ENCODE measurements at places on chromosomes 3 and 15.
A peak's percentile ranks its signal among the peaks of the same experiment; 100 is the strongest.

- no peak for DNase-seq
Measured at GRCh38 chr15:79883579-79884203, 13.1 kb downstream of the MTHFS start.

DNA sequence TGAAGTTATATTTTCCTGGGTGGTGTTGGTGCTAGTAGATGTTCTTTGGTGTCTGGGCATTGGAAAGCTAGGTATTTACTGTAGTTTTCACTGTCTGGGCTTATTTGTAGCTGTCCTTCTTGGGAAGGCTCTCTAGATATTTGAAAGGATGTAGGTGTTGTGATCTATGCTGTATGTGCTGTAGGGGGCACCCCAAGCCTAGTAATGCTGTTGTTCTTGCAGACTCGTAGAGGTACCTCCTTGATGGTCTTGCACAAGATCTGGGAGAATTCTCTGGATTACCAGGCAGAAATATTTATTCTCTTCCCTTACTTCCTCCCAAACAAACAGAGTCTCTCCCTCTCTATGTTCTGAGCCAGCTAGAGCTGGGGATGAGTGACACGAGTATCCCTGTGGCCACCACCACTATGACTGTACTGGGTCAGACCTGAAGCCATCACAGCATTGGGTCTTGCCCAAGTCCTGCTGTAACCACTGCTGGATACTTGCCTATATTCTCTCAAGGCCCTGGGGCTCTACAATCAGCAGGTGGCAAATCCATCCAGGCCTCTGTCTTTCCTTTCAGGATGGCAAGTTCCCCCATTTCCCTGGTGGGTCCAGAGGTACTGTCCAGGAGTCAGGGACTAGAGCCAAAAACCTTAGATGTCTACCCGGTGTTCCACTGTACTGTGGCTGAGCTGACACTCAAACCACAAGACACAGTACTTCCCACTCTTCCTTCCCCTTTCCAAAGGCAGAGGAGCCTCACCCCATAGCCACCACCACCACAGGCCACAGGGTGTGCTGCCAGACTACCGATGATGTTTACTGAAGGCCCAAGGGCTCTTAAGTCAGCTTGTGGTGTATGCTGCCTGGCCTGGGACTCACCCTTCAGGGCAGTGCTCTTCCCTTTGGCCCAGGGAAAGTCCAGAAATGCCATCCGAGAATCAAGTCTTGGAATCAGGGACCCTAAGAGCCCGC lies 195.2 kb upstream of the DPPA4 start:
- peak; percentile 25 for DNase-seq

- DNase-seq: no peak
Measured at GRCh38 chr15:40272485-40273056, 10.3 kb downstream of the ANKRD63 start.

GRCh38 chr3:190701096-190701532 lies 161.4 kb downstream of the GMNC start:
- DNase-seq: no peak

- no peak for DNase-seq
Measured at GRCh38 chr15:56913670-56914069, 4.8 kb upstream of the TCF12 start.

DNA sequence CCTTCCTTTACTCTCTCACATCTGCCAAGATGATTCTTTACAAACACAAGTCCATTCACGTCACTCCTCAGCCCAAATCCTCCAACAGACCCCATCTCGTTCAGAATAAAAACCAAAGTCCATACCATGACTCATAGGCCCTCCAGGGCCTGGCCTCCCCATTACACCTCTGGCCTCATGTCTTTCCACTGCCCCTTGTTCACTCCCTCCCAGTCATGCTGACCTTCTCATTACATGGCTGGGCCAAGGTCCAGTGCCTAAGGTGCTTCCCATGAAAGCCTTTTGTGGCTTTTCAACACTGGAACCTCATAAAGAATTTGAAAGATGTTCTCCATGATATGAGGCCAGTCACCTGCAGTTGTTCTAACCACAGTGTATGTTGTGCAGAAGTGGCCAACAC lies 44.5 kb downstream of the NEK10 start:
- no peak for DNase-seq

- no peak for DNase-seq
Measured at GRCh38 chr15:101480613-101481380, 8.7 kb downstream of the PCSK6 start.

GRCh38 chr3:12553921-12554391 lies 2.9 kb upstream of the MKRN2 start:
- no peak for DNase-seq

DNA sequence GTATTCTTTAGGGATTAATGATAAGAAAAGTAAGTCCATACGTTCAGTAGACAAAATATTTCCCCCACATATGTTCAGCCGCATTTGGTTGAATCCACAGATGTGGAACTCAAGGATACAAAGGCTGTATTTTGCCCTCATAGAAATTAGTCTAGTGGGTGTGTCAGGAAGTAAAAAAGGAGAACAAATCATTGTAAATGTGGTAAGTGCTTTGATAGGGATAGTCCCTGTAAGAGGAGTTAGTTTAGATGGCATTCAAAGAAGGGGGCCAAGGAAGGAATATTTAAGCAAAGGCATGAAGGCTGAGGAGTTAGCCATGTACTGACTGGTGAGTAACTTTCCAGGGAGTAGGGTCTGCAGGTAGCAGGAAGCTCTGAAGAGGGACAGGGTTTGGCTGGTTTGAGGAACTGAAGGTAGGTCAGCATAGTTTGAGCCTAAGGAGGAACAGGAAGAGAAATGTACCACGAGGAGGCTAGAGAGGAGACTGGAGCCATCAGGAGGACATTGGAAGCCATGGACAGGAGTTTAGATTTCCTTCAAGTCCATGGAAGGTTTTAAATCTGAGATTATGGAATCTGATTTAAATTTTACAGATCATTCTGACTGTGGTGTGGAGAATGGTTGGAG lies 98.8 kb downstream of the MME start:
- no peak for DNase-seq

GRCh38 chr3:62670351-62670750 lies 204.9 kb downstream of the CADPS start:
- no peak for DNase-seq

DNA sequence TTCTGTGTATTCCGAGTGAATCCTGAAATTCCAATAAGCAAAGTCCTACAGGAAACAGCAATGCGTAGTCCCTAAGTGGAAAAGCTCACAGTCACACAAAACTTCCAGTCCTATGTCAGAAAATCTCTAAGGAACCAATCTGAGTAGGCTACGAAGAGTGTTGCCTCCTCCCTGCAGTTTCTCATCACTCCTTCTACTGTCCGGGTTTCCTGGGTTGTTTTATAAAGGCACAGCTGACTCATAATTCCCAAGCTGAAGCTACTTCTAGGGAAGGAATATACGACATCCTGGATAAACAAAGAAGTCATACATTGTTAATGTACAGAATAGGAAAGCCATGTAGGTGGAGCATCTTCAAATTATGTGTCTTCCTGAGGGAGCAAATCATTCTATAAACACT lies 65.7 kb upstream of the RGMA start:
- no peak for DNase-seq

DNA sequence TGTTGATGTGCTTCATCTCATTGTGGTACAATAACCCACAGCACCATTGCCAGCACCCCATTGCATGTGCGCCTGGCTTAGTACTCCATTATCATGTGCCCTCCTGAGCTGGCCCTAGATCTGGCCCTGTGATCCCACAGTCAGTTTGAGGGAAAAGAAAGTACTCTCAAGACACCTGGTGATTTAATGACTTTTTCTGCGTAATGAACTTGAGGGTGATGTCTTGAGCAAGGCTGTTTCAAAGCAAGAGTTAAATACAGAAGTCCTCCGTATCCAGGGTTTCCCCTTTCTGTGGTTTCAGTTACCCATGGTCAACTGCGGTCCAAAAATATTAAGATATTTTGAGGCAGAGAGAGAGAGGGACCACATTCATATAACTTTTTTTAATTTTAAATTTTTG lies 16.3 kb downstream of the C3orf20 start:
- no peak for DNase-seq

- DNase-seq: no peak
Measured at GRCh38 chr3:174869448-174869847, 10.3 kb downstream of the NAALADL2 start.

GRCh38 chr3:127775398-127776109 lies 46.8 kb downstream of the MGLL start:
- DNase-seq: no peak

DNA sequence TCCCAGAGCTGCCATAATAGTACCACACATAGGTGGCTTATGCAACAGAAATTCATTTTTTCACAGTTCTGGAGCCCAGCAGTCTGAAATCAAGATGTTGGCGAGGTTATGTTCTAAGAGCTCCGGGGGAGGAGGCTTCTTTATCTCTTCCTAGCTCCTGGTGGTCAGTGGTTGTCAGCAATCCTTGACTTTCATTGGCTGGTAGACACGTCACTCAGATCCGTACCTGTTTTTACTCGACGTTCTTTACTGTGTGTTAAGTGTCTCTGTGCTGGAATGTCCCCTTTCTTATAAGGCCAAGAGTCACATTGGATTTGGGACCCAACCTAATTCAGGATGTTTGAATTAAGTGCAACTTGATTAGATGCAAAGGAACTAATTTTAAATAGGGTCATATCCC lies 218.5 kb upstream of the CNTN3 start:
- DNase-seq: no peak

DNA sequence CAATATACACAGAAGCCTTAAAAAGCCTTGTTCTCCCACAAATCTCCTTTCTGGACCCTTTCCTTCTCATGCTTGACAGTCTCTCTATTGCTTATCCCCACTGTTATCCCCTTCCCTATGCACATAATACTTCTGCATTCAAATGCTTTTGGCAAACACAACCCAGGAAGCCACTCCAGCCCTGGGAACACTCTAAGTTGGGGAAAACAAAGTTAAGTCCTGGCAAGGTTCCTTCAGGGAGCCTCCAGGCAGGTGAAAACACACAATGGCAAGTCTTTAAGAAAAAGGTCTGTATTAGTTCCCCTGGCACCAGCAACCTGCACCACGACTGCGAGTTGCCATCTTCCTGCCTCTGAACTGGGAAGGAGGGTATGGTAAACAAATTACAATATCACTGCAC lies 19.7 kb upstream of the GANC start:
- no peak for DNase-seq

GRCh38 chr3:59812237-59813147 lies 762.7 kb upstream of the CFAP20DC start:
- no peak for DNase-seq

GRCh38 chr15:48796930-48797329 lies 13.9 kb downstream of the CEP152 start:
- DNase-seq: no peak

- no peak for DNase-seq
Measured at GRCh38 chr3:6732807-6733206, 128.1 kb upstream of the GRM7 start.

DNA sequence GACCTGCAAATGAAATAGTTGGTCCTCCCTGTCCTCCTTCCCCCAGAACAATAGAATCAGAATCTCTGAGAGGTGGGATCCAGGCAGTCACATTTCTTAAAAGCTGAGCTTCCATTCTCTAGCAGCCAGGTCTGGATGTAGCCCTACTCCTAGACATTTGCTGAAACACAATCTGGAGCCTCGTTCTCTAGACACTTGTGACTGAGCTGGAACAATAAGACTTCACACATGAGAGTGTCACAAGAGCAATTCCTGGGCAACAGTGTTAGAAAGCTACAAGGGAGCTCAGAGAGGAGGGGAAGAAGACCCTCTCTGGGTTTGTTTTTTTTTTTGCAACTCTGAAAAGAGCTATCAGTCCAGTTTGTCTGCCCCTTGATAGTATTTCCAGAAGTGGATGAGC lies 14.5 kb downstream of the CORO2B start:
- DNase-seq: no peak

GRCh38 chr3:23238156-23238555 lies 35.0 kb downstream of the UBE2E2 start:
- DNase-seq: no peak

DNA sequence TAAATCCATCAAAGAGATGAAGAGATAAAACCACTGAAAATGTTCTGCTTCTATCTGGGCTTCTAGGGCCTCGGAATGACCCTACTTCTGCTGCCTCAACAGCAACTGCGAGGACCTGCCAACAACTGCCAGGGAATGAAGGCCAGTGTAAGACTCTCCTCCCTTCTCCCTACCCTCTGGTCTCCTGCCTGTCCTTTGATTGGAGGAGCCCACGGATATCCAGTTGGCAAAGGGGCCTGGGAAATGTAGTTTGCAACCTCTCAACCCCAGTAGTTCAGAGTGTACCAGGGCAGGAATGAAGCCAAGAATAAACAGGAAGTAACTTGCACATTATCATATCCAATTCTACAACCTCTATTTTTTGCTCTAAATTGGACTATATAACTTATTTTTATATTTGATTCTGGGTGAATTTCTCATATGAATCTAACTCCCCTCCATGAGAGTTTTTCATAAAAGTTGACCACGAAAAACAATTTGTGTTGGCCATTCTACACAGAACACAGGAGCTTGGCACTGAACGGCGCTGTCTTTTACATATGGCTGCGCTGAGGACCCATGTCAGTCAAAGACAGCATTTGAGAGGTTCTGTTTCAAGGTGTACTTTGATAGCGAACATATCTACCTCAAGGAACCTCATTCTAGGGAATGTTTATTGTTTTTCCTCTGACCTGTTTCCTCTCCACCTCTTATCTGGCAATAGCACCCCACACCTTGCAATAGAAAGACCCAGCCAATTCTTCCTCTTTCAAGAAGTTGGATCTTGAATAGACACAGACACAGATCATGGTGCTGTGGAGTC lies 91.1 kb upstream of the RNF7 start:
- DNase-seq: no peak

GRCh38 chr3:143387425-143387824 lies 267.9 kb downstream of the CHST2 start:
- DNase-seq: no peak

- no peak for DNase-seq
Measured at GRCh38 chr3:129442486-129442885, 2.5 kb downstream of the IFT122 start.

DNA sequence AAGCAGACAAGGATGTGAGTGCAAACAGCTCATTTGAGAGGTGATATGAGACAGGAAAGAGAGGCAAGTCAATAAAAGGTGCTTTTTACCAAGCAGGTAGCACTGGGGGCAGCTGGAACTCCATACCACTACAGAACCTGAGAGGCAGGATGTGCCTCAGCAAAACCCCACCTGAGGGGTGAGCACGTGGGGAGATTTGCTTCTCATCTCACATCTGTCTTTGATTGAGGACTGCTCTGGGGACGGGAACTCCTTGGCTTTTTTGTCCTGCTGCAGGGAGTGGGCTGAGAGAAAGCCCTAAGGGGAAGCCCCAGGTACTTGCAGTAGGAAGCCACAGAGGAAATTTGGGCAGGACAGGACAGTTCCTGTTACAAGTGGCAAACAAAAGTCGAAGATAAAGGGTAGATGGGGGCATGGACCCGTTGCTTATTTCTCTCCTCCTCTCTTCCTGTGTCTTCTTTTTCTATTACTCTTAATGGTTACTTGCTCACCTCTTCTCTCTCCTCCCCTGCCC lies 27.1 kb downstream of the CFAP161 start:
- no peak for DNase-seq

DNA sequence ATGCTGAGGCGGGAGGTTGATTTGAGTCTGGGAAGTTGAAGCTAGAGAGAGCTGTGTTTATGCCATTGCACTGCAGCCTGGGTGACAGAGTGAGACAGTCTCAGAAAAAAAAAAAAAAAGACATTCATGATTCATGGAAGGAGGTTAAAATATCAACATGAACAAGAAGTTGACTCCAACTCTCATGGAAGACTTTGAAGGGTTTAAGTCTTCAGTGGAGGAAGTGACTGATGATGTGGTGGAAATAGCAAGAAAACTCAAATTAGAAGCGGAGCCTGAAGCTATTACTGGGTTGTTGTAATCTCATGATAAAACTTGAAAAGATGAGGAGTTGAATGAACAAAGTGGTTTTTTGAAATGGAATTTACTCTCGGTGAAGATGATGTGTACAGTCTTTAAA lies 491.8 kb downstream of the SQOR start:
- no peak for DNase-seq

- DNase-seq: no peak
Measured at GRCh38 chr3:108518895-108519294, 8.5 kb upstream of the MYH15 start.

Data from central memory CD4-positive, alpha-beta T cell (primary cell).